ENCODE measurements at places on chromosomes 6 and 20.

- DNase-seq: no peak
These were observed 526.7 kb upstream of the ADGRB3 start for GRCh38 chr6:68108233-68108835.

GRCh38 chr6:39852324-39852723 lies 60.1 kb downstream of the DAAM2 start:
- no peak for DNase-seq

DNA sequence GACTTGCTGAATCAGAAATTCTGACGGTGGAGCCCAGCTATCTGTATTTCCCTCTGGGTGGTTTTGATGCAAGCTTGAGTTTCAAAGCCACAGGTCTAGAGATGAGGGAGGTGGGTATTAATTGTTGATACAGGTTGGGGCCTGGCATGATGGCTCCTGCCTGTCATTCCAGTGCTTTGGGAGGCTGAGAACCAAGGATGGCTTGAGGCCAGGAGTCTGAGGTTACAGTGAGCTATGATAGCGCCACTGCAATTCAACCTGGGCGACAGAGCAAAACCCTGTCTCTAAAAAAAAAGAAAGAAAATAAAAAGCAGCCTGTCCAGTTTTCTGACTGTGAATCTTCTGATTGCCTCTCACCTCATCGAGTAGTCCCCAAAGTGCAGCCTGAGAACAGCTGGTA lies 184.8 kb upstream of the SASH1 start:
- DNase-seq: no peak

GRCh38 chr6:168272415-168273325 lies 46.9 kb downstream of the DACT2 start:
- no peak for DNase-seq

GRCh38 chr6:38269461-38270172 lies 370.1 kb downstream of the BTBD9 start:
- no peak for DNase-seq

Measured in naive thymus-derived CD8-positive, alpha-beta T cell (primary cell).